Activated CD4-positive, alpha-beta T cell treated with anti-CD3 and anti-CD28 coated beads, Interleukin-2, amount 50 U/mL, for 1 hour (primary cell): ENCODE measurements at places on chromosomes 2 and 18.

GRCh38 chr2:241763551-241764274 is 12.9 kb upstream of the GAL3ST2 start:
- DNase-seq = no peak

DNA sequence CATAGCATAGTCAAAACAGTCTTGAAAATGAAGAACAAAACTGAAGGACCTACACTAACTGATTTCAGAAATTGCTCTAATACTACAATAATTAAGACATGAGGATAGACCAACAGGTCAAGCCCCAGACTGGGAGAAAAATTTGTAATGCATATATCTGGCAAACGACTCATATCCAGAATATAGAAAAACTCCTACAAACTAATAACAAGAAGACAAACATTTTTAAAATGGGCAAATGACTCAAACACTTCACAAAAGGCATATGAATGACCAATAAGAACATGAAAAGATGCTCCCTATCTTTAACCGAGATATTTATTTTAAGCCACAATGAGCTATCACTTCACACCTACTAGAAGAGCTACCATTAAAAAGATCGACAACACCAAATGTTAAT is 14.2 kb downstream of the TGFBRAP1 start:
- no peak for DNase-seq

GRCh38 chr18:9787036-9787435 is 78.9 kb downstream of the RAB31 start:
- DNase-seq = no peak

- DNase-seq = no peak
Observed at GRCh38 chr18:9577361-9577760, 37.0 kb downstream of the PPP4R1 start.

GRCh38 chr2:221178139-221178538 is 394.0 kb downstream of the EPHA4 start:
- DNase-seq = no peak

DNA sequence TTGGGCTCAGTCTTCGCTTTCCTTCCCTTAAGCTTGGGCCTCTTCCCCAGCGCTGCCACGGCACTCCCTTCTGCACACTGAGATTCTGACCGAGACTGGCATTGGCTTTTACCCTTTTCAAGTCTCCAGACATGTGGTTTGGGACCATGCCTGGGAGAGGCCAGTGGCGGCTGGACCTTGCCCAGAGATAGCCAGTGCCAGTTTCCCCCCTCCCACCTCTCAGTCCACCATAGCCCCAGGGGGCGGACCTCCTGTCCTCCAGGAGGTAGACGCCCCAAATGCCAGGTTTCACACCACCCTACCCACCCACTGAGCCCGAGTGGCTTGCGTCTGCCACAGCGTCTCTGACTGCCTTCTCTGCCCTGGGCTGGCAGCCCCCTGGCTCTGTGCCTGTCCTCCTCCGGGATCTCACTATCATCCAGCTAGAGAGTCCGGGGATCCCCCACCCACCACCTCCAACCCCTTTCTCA is 47.7 kb downstream of the INPP5D start:
- no peak for DNase-seq

- no peak for DNase-seq
Observed at GRCh38 chr2:241014764-241015163, 16.3 kb downstream of the SNED1 start.

DNA sequence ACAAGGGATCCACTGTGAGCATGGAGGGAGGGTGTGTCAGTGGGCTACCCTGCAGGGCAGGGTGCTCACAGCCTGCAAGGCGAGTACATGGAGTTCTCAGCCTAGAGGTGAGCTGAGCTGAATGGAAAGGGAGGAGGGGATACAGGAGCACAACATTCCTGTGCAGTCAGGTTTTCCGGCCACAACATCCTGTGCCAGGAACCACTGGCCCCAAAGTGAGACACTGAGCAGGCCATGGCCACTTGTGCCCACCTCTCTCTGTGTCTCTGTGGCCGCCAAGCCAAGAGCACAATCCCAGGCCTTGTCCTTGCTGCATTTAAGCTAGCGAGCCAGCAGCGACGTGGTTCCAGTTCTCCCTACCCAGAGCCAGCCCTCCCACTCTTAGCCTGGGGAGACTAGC is 6.1 kb downstream of the DOK1 start:
- no peak for DNase-seq

GRCh38 chr2:130303169-130303568 is 39.5 kb upstream of the IMP4 start:
- DNase-seq = no peak

DNA sequence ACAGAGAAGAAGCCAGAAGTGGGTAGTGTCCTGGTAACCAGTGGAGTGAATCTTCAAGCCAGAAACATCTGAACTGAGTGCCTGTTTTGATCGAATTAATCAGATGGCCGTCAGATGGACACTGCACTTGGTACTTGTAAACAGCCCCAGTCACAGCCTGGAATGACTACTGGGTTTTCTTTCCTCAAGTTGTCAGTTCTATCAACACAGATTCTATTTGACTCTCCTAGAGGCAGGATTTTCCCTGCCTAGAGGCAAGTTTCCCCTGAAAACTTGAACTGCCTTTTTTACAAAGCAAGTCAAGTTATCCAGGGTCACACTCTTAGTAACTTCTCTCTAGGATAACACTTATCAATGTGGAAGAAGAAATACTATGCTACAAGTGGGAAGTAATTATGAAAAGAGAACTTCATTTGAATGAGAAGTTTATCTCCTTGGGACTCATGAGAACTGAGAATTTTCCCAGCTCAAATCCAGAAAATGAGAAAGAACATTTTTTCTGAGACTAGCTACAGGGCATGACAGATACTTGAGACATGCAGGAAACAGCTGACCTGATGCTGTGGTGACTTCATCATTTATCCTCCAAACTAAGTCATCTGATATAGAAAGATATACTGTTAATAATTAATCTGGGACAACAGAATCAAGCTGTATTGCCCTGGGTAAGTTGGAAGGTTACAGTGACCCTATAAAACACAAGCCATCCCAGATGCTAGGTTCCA is 36.0 kb downstream of the SULT1C2 start:
- no peak for DNase-seq

GRCh38 chr2:60262178-60262577 is 291.3 kb downstream of the BCL11A start:
- no peak for DNase-seq

DNA sequence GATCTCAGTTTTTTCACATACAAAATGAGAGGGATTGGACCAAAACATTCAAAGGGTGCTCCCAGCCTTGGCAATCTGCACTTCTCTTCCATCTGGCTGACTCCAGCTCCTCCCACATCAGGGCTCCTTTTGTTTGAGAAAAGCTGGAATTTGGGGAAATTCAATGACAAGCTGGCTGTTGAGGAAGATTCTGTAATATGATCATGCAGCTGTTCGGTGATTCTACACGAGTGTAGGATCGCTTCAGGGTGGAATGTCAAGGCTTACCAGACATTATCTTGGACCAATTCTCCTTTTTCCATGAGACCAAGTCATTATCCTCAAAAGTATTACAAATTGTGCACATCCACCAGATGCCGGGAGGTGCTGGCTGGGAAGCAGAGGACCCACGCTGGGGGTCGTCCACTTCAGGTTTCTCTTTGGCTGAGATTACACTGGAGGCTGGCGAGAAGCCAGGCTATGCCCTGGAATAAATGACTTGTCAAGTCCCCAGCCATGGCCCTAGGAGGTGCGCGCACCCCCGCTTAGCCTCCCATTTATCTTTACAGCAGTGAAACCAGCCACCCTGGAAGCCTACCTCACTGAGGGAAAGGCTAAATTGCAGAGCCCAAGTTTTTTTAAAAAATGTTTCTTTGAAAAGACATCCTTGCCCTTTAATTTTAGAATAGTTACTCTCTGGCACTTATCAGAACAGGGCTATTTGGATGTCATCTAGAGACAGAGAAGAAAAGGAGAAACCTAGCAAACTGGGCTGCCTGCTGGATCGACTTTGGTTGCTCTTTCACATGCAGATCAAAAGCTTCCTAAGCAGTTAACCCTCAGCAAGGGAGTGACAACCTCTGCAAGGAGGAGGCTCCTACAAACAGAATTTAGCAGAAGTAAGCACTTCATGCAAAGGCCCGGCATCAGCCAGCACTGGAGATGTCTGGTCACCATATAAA is 42.5 kb upstream of the LCLAT1 start:
- DNase-seq = no peak

DNA sequence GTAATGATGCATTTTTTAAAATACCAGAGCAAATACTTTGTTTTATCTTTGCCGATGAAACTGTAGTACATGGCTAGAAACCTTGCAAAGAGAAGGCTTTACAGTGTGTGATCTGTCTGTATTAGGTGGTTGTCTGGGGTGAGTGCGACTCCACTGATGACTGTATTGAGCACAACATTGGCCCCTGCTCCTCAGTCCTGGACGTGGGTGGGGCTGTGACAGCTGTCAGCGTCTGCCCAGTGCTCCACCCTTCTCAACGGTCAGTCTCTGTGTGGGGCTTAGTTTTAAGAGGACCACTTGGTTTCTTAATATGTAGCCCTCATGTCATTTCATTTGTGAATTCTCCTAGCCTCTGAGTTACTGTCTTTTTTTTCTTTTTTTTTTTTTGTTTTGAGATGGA is 17.4 kb upstream of the MOCOS start:
- no peak for DNase-seq

GRCh38 chr2:236980961-236981360 is 104.7 kb upstream of the COPS8 start:
- no peak for DNase-seq

DNA sequence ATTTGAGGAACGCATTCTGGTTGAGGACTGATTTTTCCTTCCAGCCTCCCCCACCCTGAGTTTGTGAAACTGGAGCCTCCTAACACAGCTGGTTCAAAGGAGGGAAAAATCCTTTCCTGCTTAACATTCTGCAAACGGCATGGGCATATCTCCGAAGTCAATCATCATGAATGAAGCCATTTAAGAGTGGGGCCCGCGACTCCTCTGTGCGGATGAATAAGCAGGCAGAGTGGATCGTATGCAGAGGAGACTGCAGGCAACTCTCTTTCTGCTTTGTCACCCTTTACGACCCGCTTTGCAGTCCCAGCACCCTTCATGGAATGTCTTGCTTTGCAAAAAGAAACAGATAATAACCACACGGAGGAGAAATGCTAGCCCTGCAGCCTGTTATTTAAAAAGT is 305.2 kb downstream of the CLIP4 start:
- no peak for DNase-seq

- no peak for DNase-seq
Observed at GRCh38 chr18:57134618-57135135, 12.2 kb upstream of the BOD1L2 start.

DNA sequence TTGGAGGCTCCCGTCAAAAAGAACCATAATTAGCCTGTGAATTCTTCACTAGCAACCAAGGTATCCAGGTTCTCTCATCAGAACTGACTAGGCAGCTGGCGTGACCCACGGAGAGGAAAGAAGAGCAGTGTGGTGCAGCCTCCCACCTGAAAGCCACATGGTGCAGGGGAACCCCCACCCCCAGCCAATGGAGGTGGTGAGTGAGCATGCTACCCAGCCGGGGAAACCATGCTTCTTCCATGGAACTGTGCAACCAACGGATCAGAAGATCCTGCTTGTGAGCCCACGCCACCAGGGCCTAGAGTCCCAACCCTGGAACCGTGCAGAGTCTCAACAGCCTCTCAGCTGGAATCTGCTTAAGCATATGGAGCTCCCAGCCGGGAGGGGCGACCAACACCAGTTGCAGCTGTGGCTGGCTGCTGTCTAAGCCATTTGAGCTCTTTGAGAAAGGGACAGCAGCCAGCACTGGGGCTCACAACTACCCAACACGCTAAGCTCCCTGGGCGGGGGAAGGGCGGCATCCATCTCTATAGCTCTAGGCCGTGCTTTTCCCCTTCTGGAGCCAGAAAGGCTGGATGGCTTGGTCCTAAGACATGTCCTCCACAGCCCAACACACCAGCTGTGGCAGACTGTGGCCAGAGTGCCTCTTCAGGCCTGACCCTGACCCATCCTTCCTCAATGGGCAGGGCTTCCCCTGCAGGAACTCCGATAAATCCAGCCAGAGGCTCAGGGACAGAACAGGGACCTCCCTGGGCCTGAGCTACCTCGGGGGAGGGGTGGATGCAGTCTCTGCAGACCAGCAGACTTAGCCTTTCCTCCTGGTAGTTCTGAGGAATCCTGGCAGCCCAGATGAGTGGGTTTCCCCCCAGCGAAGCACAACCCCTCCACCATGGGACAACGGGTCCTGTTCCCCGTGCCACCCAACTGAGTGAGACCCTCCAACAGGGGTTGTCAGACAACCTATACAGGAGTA is 151.4 kb upstream of the NXPH2 start:
- DNase-seq = no peak

DNA sequence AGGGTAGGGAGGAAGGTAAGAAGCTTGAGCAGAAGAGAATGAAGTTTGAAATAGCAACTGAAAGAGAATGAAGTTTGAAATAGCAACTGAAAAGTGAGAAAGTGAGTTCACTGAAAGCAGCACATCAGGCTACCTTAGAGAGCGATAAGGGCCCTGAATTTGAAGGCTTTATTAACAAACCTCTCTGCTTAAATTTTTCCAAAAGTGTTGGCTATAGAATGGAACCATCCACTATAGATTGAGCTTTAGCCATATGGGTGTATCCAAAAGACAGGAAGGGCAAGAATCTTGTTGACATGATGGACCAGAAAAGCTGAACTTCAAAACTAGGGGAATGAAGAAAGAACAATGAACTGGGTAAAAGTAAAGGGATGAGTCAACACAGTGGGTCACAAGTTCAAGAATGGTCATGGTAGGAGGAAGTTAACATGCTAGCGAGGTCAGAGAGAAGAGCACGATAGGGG is 122.5 kb downstream of the ASXL3 start:
- no peak for DNase-seq

GRCh38 chr18:73006331-73006730 is 138.5 kb upstream of the NETO1 start:
- DNase-seq = no peak

DNA sequence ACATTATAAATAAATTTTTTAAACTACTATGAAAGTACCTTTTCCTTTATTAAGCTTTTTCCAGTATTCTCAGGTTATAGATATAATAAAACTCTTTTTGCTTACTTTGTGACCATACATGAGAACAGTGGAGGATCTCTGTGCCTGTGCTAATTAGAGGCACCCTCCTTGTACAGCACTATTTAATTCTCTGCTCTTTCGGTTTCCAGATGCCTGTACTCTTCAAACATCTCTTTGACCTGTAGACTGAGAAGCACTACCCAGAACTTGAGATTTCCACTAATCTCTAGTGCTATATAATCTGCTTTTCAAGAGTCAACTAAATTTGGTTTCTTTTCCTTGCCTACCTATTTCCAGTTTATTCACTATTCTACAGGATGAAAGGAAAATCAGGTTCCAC is 131.1 kb downstream of the GULP1 start:
- DNase-seq = no peak

- no peak for DNase-seq
Observed at GRCh38 chr18:55265984-55266383, 306.7 kb upstream of the CCDC68 start.

- no peak for DNase-seq
Observed at GRCh38 chr2:45700407-45701013, 49.0 kb downstream of the PRKCE start.
